Activated CD4-positive, alpha-beta T cell treated with anti-CD3 and anti-CD28 coated beads, Interleukin-2, amount 50 U/mL, for 24 hours (primary cell): ENCODE measurements at places on chromosomes 7 and 10.

DNA sequence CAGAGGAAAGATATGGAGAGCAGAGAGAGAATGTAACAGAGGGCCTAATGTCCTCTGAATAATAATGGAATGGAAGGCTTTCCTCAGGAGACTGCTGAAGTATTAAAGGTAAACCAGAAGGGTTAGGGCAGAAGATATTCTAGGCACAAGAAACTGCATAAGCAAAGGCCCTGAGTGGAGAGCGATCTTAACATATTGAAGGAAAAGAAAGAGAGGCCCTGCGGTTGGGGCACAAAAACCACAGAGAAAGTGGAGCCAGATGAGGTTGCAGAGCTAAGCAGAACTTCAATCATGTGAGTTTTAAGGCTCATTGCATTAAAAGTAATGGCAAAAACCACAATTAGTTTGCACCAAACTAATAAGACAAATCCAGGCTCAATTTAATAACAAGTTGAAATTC lies 115.8 kb upstream of the VSTM2A start:
- no peak for DNase-seq

- no peak for DNase-seq
Measured at GRCh38 chr7:104252409-104253134, 44.8 kb upstream of the ORC5 start.

GRCh38 chr10:15419279-15419874 lies 48.3 kb upstream of the FAM171A1 start:
- DNase-seq: peak; percentile 20

- DNase-seq: no peak
Measured at GRCh38 chr10:63605197-63605967, 84.2 kb downstream of the REEP3 start.

DNA sequence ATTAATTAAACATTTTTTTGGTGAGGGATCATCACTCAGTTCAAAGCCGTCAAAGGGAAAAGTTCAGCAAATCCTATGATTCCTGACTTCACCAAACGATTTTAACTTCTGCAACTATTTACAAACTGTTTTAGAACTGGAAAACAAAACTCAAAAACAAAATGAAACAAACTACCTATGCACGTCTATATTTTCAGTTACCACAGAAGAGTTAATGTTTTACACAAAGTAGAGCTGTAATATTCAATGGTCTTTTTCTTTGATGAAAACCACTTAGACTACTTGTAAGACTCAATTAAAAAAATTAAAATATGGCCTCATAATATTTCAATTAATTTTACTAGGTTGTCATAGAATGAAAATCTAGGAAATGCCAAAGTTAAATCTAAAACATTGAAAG lies 131.5 kb downstream of the ATE1 start:
- DNase-seq: no peak

GRCh38 chr10:55822096-55822495 lies 539.0 kb downstream of the ZWINT start:
- no peak for DNase-seq

DNA sequence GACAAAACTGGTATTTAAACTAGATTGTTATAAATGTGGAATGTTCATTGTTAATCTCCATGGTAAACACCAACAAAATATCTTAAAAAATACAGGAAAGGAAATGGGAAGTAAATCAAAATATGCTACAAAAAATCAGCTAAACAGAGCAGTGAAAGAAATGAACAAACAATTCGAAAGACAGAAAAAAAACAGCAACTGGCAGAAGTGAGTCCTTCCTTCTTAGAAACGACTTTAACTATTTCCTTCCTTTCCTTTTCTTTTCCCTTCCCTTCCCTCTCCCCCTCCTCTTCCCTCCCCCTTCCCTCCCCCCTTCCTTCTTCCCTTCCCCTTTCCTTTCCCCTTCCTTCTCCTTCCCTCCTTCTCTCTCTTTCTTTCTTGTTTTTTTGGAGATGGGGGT lies 12.8 kb downstream of the ZNF248 start:
- DNase-seq: no peak

- DNase-seq: no peak
Measured at GRCh38 chr7:22732556-22733126, 5.6 kb downstream of the IL6 start.

DNA sequence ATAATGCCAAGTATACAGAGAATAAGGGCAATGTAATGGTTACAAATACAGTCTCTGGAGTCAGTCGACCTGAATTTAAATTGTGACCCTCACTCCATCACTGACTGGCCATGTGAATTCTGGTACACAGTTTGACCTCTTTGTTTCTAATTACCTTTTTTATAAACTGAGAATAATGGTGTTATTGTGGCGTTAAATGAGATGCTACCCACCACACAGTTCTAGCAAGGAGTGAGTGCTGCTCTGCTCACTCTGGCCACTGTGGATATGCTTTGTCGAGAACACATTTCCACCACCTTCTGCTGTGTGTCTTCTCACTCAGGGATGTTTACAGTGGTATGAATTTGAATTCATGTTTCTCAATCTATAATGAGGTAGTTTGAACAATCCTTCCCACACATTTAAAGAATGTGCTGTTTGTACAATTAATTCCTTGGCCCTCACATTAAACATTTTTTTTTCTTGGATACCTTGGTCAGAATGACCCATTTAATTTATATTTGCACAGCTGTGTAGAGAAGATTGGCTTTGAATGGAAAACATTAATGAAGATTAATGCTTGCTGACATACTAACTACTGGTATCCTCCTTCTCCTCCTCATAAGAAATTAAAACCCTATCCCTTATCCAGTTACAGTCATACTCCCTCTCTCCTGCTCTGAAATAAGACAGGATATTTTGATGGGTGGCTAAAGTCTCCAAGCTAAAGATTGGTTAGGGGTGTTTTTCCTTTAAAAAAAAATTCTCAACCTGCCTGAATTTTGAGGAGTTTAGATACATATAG lies 42.4 kb downstream of the PLCE1 start:
- DNase-seq: no peak

DNA sequence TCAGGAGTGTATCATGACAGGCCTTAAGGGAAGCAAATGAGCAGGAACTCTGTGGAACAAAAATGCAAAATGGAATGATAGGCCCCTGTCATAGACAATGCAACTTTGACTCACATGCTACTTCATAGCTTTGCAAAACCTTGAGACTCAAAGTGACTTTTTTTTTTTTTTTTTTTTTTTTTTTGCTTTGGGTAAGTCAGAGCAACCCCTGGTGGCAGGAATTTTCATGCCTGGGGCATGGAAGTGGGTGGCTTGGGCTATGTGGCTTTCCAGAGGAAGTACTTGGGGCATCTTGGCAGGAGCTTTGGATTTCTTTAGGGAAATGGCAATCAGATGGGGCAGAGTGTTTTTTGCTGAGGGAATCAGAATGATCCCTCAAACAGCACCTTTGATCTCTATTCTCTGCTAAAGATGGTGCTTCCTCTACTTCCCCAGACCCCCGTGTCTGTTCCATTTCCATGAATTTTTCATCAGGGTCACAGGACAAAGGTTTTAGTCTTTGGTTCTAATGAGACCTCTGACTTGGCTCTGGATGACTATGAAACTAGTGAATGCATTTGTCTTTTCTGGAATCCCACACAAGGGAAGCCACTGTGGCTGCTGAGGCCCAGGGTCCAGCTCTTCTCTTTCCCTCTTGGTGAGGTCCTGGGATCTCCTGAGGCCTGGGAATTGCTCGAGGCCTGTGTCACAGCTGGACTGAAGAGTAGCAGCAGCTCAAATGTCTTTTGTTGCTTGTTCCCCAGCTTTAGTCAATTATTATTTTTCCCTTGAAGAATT lies 62.8 kb downstream of the TACC2 start:
- no peak for DNase-seq

DNA sequence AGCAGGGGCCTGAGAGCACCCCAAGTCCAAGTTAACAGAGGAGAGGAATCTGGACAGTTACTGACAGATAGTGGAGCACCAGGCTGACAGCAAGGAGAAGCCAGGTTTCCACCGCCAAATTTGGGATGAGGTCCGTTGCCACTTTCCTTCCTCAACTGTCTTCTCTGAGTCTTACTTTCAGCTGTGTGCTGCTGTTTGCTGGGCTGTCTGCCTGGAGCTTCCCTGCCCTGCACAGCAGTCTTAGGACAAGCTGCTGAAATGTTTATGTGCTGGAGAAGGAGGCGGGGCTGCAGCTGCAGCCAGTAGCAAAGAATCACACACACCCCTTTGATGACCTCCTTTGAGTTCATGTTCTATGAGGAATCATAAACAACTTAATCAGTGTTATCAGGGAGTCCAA lies 17.4 kb upstream of the CYP3A7 start:
- no peak for DNase-seq

DNA sequence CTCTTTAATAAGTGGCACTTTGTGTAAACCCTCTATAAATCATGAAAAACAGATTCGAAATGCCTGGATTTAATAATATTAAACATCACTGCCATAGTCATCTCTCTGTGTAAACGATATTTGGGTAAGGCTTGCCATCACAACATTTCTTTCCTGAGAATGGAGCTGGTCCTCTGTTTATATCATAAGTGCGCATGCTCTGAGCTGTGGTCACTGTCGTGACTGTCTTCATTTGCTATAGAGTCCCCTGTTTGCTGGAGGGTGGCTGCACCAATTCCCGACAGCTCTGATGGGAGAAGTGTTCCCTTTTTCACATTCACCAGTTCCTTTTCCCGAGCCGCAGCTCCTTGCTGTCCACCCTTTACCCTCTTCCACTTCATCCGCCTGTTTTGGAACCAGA lies 50.4 kb upstream of the AGMO start:
- DNase-seq: no peak

GRCh38 chr7:148927123-148928045 lies 43.3 kb upstream of the EZH2 start:
- no peak for DNase-seq

GRCh38 chr7:13981070-13981469 lies 8.4 kb downstream of the ETV1 start:
- DNase-seq: no peak

DNA sequence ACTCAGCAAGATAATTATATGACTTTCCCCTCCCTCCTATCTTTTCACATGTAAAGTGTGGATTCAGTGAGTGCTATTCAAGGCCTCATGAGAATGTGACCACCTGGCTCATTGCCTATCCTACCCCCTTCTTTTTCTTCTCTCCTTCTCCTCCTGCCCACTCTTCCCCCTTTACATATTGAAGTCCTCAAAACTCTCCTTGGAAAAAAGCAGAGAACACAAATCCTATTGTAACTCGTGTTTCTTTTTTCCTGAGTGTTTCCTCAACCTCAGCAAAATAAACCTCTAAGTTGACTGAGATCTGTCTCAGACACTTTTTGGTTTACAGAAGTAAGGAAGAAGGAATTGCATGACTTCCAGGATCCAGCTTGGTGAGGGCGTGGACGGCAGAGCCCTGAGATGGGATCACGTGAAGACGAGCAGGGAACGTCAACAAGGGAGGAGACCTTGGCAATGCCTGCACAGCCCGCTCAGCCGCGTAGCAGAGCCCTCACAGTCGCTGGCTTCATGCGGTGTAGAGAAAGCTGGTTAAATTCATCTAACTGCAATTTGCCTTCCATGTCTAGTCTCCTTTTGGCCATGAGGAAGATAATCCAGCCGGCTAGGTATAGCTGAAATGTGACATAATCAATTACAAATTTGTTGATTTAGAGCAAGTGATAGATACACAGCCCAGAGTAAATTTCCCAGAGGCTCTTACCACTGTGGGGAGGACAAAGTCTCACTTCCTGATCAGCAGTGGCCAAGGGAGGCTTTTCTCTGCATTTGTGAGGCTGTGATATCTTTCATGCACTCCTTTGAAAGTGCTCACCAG lies 75.7 kb downstream of the LYZL2 start:
- DNase-seq: no peak

DNA sequence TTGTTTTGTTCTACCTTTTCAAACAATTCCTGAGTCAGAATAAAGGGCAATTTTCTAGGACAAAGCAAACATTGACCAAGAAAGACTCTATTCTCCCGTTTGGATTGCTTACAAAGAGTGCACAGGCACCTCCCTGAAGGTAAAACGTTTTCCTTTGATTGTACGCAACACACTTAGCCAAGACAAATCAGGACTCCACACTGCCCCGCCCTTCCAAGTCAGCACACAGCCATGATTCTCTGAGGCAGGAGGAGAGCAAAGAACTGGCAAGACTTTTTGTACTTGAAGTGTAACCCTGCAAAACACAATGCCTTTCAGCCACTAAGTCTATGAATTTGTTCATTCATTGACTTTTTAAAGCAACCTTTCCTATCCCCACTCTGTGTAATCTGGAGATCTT lies 85.0 kb upstream of the FAM180A start:
- no peak for DNase-seq

DNA sequence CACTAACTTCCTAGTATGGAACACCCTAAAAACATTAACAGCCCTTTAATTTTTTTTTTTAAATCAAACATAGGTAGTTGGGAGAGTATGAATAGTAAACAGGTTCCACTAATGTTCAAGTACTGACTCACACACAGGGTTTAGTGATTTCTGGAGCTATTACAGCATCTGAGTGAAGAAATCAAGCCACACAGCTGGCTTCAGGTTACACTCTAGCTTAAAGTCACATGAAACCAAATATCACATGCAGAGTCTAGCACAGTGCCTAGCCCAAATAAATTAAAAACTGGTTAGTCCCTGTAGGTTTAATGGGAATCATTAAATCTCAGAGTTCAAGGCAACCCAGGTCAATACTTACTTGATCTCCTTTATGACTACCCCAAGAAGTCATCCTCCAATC lies 11.6 kb downstream of the PANK1 start:
- DNase-seq: no peak

GRCh38 chr7:136049818-136050461 lies 72.8 kb upstream of the MTPN start:
- DNase-seq: no peak

- DNase-seq: no peak
Measured at GRCh38 chr10:5978230-5978489, 817 bp upstream of the IL15RA start.

GRCh38 chr7:50621973-50622490 lies 56.8 kb upstream of the DDC start:
- DNase-seq: no peak

- DNase-seq: no peak
Measured at GRCh38 chr10:117503244-117504205, 39.0 kb upstream of the EMX2 start.

DNA sequence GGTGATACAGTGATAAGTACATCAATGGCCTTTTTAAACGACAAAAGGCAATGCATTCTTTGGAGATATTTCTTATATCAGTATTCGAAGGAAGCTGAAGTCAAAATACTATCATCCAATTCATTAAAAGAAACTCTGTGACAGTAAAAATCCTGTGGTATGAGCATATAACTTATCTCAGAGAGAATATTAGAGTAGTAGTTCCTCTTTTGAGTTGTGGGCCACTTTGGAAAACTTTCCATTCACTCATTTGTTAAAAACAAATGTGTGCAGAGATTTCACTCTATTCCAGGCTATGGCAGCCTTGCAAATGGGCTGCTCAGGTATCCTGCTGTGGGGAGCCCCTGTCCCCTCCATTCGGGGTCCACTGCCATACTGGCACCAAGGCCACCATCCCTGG lies 55.3 kb upstream of the ZNF438 start:
- no peak for DNase-seq

DNA sequence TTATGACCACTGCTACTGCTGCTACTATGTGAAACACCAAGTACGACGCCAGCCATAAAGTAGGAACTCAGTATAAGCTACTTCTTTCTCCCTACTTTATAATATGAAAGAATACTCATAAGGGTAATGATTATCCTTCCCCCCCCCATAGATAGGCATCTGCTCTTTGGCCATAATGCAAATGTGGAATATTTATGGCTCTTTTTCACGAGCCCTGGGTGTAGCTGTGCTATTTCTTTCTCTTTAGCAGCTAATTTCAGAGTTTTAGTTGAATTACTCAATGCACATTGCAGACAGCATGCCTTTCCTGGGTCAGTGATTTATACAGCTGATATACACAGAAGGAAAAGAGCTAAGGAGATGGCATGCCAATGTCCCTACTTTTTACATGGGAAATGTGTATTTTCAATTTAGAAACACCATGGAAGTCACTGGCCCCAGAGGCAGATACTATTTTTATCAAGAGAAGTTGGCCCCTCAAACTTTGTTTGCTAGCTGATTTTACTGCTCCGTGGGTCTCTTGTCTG lies 234.1 kb upstream of the KIAA1217 start:
- DNase-seq: no peak
